ENCODE measurements at places on chromosomes 7 and 10.
A peak's percentile ranks its signal among the peaks of the same experiment; 100 is the strongest.

- DNase-seq = no peak
These were observed 448.5 kb downstream of the KCNMA1 start for GRCh38 chr10:77189075-77189474.

DNA sequence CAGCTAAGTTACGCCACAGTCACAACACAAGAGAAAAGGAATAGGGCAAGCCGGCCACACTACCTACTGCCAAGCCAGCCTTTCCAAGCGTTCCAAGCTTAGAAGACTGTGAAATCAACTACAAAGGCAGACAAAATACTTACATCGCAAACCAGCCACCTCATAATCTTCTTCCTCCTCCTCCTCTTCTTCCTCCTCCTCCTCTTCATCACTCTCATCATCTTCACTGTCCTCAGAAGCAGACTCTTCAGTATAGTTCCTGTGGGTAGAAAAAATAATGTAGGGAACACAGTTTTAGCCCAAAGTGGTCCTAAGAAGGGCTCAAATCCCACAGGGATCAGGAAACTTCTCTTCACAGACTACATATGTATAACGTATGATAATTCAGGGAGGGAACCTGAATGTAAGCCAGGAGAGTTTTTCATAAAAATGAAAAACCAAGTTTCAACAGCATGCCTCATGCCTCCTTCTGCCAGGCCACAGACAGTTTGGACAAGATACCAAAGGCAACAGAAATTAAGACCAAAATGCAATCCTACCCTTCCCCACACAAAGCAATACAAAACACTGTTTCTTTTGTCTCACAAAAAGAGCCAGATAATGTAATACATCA is 13.6 kb downstream of the FZD9 start:
- DNase-seq = no peak

- DNase-seq = peak; percentile 92
These were observed 8.7 kb upstream of the BHLHA15 start for GRCh38 chr7:98202367-98203195.

- peak; percentile 60 for DNase-seq
These were observed 92.4 kb downstream of the KIF20B start for GRCh38 chr10:89793649-89794254.

- DNase-seq = no peak
These were observed 1.5 kb downstream of the GIMAP8 start for GRCh38 chr7:150451833-150452461.

GRCh38 chr7:26423436-26423835 is 131.8 kb downstream of the SNX10 start:
- no peak for DNase-seq

GRCh38 chr7:95897557-95898251 is 125.3 kb downstream of the DYNC1I1 start:
- DNase-seq = no peak

DNA sequence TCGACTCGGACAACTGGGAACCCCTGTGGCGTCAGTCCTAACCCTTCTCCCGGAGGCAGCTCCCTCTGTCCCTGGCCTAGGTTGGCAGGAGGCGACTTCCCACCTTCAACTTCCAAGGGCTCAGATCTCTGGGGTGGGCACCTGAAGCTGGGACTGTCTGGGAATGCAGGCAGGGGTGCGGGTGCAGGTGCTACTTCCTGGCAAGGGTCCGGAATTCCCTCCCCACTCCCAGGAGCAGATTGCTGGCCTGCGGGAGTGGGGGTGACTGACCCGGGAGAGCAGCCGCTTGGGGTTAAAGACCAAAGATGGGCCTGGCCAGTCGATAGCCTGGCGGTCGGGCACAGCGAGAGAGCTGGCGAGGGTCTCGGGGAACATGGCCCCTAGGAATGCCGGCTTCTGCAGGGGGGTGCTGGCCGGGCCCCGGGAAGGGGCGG is 387 bp downstream of the EPHA1 start:
- no peak for DNase-seq

- no peak for DNase-seq
These were observed 177.1 kb downstream of the ZNF248 start for GRCh38 chr10:37680243-37680683.

DNA sequence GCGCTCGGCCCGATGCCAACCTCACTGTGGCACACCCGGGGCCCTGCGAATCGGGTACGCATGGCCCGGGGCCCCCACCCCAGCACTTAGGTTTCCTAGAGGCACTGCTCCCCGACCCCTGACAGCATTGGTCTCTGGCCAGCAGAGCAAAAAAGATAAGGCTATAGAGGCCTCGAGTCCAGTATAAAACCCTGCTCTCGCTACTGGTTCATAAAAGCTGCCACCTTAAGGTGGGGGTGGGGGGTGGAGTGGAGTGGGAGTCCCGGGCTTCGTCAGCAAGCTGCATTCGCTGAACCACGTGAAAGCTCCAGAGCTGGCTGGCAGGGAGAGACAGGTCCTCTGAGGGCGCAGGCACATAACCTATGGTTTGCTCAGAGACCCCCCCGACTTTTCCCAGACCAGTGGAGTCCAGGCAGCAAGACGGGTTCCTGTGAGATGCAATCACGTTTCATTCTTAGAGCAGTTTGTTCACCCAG is 1.3 kb downstream of the KAZALD1 start:
- no peak for DNase-seq

DNA sequence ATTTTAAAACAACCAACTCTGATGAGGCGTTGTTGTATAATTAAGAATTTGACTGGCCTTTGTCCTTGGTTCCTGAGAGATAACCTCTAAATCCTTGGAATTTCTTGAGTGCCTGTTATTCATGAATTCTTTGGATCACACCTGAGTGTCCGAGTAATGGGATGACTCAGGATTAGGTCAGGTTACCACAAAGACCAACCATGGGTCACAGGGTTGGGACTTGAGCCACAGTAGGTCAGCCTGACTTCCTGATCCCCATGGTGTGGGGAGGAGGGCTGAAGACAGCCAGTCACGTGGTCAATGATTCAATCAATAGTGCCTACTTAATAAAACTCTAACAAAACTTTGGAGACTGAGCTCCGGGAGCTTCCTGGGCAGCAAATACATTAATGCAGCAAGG is 192.5 kb downstream of the GFRA1 start:
- no peak for DNase-seq

DNA sequence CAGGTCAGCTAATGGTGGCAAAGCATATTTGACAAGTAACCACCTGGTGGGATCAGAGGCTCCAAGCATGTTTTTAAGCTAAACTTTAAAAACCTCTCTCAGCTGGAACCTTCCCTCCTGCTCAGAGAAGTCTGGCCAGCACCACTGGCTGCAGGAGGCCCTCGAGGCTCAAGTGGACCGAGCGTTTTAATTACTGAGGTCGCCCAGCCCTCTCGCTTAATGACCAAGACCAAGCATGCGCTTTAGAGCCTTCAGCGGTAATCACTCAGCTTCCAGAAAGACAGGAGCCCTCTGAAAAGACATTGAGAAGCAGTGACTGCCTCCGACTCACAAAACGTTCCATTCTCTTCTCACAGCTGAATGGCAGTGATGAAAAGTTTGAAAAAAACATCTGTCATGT is 383.4 kb upstream of the ADARB2 start:
- no peak for DNase-seq

DNA sequence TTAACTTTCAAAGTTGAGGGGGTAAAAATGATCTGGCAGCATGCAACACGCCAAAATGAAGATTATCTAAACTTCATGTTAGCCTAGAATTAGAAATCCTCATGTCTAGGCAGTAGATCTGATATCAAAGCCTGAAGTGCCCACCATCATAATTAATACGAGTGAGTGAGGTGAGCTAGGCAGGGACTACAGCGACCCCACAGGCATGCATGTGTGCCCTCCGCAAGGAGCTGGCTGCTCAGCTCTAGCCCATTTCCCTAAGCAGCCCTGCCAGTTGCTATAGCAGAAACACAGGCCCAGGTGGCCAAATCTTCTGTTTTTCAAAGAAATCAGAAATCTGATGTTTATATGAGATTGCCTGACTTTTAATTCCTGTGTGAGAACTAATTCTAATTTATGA is 93.1 kb upstream of the IFRD1 start:
- no peak for DNase-seq

DNA sequence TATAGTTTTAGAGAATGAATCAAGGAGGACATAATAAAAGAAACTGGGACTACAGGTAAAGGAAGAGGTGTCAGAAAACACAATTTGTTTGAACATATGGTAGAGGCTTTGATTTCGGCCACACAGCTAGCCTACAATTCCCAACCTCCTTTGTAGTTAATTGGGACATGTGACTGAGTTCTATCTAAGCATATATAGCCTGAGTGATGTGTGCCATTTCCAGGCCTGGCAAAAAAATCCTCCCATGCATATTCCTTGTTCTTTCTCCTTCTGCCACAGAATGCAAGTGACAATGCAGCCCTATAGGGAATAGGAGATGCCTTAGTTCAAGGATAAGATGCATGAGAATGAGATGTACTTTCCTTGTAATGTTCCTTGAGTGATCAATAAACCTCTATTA is 590.7 kb upstream of the STEAP1 start:
- no peak for DNase-seq

- DNase-seq = no peak
These were observed 12.7 kb downstream of the SLC29A3 start for GRCh38 chr10:71331736-71332135.

DNA sequence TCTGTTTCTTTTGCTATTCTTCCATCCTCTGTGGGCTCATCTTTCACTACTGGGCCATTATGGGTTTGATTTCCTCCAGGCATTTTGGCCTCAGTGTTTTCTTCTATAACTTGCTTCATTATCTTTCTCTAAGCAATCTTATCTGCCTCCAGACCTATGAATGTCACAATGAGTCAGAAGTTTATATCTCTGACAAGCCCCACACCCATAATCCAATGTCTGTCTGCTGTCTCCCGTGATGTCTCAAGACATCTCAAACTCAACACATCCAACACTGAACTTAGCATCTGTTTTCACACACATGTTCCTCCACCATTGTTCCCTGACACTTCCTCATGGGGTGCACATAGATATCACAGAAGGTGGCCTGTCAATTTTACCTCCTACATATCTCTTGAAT is 46.7 kb upstream of the RHOBTB1 start:
- no peak for DNase-seq

GRCh38 chr10:69180525-69181204 is 631 bp downstream of the SUPV3L1 start:
- no peak for DNase-seq

- DNase-seq = peak; percentile 54
These were observed 464 bp downstream of the KIAA1217 start for GRCh38 chr10:24209432-24209771.

DNA sequence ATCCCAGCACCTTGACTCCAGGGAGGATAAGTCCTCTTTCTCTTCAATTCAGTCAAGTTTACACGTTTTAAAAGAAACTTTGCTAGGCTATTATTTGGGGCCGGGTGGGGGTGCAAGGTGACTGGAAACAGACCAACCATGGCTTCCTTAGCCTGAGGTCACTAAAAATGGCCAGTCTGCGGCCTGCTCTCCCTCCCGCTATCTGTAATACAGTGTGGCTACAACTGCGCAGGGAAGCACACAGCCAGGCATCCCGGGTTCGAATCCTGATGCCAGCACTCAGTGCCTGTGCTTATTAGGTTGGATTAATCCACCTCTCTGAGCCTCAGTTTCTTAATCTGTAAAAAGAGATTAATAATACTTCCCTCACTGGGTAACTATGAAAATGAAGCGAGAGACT is 19.5 kb downstream of the ATP6V1F start:
- no peak for DNase-seq

DNA sequence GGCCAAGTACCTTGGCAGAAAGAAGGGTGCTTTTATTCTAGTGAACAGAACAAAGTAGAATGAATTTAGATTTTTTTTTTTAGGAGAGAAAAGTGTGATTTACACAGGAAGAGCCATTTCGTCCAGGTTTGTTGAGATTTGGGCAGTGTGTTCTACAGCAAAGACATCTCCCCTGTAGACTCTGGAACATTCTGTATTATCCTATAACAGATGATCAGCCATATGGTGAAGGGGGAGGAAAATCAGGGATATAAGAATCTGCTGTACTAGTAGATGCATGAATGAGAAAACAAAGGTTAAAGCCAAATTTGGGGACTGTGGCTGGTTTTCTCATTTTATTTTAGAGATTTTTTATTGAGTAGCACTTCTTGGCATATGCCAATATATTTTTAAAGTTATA is 453.7 kb upstream of the LRRTM3 start:
- no peak for DNase-seq

GRCh38 chr7:925601-926000 is 28.9 kb downstream of the ADAP1 start:
- DNase-seq = no peak

- DNase-seq = no peak
These were observed 267.1 kb downstream of the PRPF18 start for GRCh38 chr10:13853854-13854253.

- no peak for DNase-seq
These were observed 48.2 kb downstream of the CLEC2L start for GRCh38 chr7:139571651-139572050.

Measured in GM13977 (cell line).